Cardiac septum (tissue), 1 donor: ENCODE measurements at places on chromosomes 7 and 10.

DNA sequence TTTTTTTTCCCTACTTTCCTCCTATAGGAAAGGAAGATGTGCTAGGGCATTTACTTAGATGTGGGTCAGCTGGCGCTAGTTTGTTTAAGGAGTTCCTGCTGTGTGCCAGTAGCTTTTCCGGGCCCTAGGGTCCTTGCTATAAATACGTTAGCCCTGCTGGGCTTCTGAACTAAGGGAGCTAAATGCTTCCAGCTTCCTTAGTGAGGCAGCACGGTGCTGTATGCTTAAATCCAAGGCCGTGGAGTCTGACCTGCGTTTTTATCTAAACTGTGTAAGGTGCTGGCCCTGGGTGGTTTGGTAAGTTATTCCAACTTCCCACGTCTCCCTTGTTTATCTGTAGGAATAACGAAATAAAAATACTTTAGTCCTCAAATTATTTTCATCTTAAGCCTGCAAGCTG is 594 bp downstream of the TDRD1 start:
- DNase-seq, result no peak

- DNase-seq, result no peak
These were observed 17.5 kb downstream of the PWWP2B start for GRCh38 chr10:132414402-132415016.

DNA sequence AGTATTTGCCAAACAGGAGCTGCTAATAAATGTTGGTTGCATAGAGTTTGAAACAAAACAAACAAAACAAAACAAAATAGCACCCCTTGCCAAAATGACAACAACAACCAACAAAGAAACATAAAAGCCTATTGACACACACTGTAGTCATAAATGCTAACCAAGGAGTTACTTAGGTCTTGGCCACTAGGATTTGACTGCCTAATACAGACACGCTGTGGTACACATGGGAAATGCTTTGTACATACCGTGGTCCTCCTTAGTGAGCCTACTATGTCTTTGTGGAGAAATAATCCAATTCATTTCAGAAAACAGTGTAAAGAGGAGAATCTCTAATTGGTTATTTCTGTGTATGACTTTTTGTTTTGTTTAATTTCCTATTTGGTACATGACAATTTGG is 53.2 kb upstream of the MTPN start:
- no peak for DNase-seq

GRCh38 chr10:21212348-21212747 is 313.1 kb downstream of the SKIDA1 start:
- DNase-seq, result no peak

DNA sequence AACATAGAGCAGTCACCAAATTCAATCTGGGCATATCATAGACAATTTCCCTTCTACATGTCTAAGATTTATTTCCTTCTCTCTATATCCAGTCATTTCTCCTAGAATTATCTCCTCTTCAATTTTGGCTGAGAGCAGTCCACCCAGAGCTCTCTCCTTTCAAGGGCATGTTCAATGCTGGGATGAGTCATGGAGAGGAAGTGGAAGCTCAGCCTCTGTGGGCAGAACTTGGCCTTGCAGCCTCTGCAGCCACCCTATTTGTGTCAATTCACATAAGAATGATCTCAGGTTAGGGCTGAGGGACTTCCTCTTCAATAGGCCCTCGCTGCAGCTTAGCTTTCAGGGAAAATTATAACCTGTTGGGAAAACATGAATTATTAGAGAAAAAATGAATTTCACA is 560.8 kb downstream of the POM121L12 start:
- no peak for DNase-seq

- peak; percentile 57 for DNase-seq
These were observed 24.8 kb downstream of the GBX1 start for GRCh38 chr7:151142686-151143040.

- DNase-seq, result no peak
These were observed 216.5 kb upstream of the MKLN1 start for GRCh38 chr7:131111081-131111576.

GRCh38 chr10:106655636-106656035 is 508.9 kb downstream of the SORCS1 start:
- no peak for DNase-seq

- DNase-seq, result no peak
These were observed 4.1 kb upstream of the SYPL1 start for GRCh38 chr7:106116161-106116704.

DNA sequence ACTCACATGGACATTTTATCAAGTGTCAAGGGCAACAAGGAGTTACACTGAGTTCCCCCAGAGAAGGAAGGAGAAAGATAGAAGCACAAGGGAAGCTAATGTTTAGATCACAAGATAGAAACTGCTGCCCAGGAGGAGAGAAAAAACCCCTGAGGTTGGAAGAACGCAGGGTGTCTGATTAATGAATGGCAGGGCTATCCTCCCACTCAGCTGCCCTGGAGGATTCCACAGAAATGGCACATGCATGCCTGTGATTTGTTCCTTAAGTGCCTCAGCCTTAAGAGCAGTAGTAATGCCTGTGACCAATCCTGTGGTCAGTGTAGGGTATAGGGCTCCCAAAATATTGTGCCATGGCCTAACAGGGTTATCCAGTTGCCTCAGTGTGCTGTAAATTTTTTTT is 20.2 kb downstream of the DNAJB9 start:
- DNase-seq, result no peak

DNA sequence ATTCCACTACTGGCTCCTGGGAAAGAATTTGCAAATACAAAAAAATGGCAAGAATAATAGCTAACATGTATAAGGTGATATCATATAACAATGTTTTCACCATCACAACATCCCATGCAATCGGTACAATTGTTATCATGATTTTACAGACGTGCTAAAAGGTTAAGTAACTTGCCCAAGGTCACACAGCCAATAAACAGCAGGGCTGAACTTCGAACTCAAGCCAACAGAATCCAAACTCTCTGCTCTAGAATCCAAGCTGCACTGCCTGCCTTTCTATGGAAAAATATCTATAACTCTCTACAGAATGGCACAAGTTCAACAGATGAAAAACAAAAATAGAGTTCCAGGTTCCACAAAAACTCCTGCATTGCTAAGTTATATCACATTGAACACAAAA is 160.9 kb downstream of the PARD3 start:
- DNase-seq, result no peak

GRCh38 chr10:129628823-129629222 is 161.8 kb downstream of the MGMT start:
- no peak for DNase-seq

- DNase-seq, result no peak
These were observed 82.8 kb downstream of the HGF start for GRCh38 chr7:81687062-81687461.

DNA sequence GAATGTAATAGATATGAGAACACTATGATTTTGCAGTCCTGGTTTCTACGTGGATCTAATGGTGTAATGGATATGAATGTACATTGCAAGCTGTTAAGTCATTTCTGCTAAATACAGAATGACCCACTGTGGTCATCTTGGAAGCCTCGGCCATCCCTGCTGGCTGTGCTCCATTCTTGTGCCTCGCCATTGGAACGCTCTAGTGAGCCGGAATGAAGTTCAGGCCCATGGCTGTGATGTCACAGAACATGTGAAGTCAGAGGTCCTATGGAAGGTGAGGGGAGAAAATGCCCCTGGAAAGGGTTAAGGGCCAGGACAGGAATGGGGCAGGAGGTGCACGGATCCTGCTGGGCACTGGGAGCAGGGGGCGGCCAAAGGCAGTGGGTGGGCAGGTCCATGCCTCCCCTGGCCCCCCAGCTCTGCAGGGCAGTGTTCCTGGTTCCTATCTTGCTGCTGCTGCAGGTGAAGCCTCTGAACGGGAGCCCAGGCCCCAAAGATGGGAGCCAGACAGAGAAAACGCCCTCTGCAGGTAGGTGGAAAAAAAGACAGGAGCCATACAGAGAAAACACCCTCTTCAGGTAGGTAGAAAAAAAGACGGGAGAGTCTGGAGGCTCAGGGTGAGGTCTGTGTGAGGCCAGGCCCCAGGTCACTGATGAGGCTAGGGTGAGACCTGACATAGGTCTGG is at the start of gene LLCFC1:
Gene LLCFC1, plus strand, starts transcription at position 259 of the 685 bp plus-strand sequence. Its CDS starts 138 bp downstream, at position 397.
- peak; percentile 56 for DNase-seq

- peak; percentile 29 for DNase-seq
These were observed 58.7 kb upstream of the GDF10 start for GRCh38 chr10:47241256-47241655.

DNA sequence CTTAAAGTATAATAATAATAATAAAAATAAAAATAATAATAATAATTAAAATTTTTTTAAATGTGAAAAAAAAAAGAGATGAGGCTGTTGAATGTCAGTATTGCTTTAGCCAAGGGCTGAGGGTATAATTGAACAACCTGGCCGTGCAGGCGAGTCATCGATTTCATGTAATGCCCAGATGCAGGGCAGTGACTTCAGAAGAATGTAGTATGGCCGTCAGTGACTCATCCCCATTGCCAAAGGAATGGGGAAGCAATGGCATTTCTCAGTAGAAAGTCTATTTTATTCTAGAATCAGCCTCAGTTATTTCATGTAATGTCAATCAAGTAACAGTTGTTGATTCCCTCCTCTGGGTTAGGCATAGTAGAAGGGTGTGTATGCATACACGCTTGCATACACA is 516.4 kb downstream of the GLRX3 start:
- DNase-seq, result no peak

- no peak for DNase-seq
These were observed 15.2 kb downstream of the RAB11FIP2 start for GRCh38 chr10:118031351-118032075.

DNA sequence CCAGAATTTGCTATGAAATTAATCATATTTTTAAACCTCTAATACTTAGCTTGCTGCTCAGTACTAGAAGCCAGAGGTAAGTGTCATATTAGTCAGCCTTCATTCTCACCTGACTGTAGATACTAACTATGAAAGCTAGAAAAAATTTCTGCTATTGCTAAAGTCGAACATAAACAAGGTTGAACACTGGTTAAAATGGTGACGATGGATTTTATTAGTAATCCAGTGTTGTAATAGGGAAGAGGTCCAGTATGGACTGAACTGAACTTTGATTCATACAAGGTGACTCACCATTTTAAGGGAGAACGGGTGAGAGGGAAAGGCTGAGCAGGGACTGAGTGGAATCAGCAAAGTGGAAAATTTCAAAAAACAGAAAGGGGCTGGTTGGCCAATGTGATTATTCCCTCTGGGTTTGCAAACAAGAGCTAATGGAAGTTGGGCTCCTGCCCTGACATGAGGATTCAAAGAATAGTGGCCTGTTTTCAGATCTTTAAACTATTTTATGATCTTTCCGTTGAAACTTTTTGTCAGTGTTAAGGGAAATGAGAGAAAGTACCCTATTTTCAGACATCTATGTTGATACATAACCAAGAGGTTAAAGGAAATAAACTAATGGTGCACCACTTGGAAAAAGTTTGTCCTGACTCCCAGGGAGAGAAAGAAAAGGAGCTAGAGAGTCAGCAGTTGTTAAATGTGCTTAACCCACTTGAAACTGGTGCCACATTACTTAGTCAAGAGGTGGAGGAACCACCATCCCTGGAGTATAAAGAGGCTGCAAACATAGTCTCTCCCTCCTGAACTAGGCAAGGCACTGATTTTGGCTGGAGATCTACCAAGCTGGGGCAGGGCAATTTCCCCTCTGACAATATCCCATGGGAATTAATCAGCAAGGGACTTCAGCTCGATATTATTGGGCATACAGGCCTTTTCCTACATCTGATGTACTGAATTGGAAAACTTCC is 15.3 kb upstream of the AKR1C1 start:
- DNase-seq, result no peak
